Regular cardiac myocyte (primary cell): ENCODE measurements at places on chromosomes 6 and 20. TPM values are rescaled to one million over a fixed set of nuclear protein-coding genes. Genes with fewer than 3 reads are reported as not detected.

Gene CTCFL
- total RNA-seq: under 0.01 TPM in 1 of 2 replicates, not detected in the other

Gene RHAG
- not detected in 2 replicates for total RNA-seq

Gene SLC12A5
- total RNA-seq: 0.85 TPM in 1 of 2 replicates, not detected in the other

Gene RSPO3
- under 0.01 and 2.0 TPM in 2 replicates for total RNA-seq

Gene RSPH3
- total RNA-seq: 4.0 and 5.4 TPM in 2 replicates

Gene SAPCD1
- total RNA-seq: 0.19 and 0.85 TPM in 2 replicates

Gene IRF4
- total RNA-seq: 0.19 and 0.28 TPM in 2 replicates

Gene TLDC2
- total RNA-seq: not detected in 2 replicates

Gene PREX1
- total RNA-seq: 14.9 and 39.7 TPM in 2 replicates

Gene MATN4
- total RNA-seq: 0.19 TPM in 1 of 2 replicates, not detected in the other

Gene WFDC2
- total RNA-seq: not detected in 2 replicates

Gene INSM1
- total RNA-seq: not detected in 2 replicates

Gene CAGE1
- under 0.01 TPM in 2 replicates for total RNA-seq

Gene FAM184A
- 0.19 and 0.85 TPM in 2 replicates for total RNA-seq

Gene LHFPL5
- total RNA-seq: not detected in 2 replicates
